Esophagus squamous epithelium (tissue), 5 donors: ENCODE measurements at places on chromosomes 12 and 14.

DNA sequence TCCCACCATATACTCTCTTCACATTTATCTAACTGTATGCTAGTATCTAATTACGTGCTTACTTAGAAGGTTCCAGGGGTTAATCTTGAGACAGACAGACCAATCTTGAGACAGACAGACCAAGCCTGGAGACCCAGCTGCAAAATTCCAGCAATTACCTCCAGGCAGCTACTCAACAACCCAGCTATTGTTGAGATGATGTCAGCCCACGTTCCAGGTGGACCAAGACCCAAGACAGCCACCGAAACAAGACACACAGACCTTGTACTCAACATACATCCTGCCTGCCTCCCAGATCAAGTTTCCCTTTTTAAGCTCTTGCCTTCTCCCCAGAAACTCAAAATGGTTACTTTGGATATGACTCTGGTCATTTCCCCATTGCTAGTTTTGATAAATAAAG, 64.9 kb upstream of the VASH1 start:
- DNase-seq, result no peak

GRCh38 chr12:52214421-52214802, 18.6 kb upstream of the KRT7 start:
- DNase-seq, result no peak

- DNase-seq, result no peak
Observed at GRCh38 chr14:92675421-92675820, 73.0 kb downstream of the LGMN start.

DNA sequence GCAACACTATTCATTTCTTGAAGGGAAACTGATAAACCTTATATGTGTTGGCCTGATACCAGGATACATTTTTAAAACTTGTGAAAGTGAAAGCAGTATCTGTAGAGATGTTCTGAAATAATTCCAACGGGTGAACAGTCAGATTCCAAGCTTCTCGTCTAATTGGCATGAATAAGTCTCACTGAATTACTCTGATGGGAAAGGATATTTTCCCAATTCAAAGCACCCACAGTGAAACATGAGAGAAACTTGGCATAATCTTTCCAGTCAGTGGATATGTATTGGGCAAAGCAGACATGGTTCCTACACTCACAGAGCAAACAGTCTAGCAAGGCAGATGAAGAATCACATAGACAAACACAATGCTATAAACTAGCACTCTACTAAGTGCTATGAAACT, 413.1 kb downstream of the MED13L start:
- DNase-seq, result no peak

DNA sequence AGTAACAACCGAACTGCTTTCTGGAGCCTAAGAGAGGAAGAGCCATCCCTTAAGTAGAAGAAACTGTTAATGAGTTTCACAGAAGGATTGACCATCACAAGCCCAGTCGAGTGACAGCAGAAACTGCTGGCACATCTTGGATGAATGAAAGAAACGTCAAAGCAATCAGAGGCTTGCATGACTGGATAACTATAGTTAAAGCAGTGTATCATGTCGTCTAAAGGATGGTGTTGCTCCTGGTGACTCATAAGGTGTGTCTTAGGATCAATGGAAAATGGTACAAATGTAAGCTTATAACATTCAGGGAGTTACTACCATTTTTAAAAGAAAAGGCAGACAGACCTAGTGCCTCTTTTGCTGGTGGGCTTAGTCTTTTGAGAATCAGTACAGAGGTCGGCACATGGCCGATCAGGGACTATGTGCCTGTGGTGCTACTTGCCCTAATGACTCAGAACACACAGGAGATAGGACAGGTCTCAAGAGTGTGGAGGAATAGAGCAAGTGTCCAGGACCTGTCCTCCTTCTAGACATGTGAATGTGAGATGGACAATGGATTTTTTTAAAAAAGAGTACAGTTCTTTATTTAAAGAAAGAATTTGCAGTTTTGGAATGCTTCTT, 55.7 kb downstream of the TMX1 start:
- no peak for DNase-seq

GRCh38 chr12:102883204-102883799, 33.7 kb downstream of the PAH start:
- DNase-seq, result no peak

- no peak for DNase-seq
Observed at GRCh38 chr12:48237162-48237561, 34.1 kb upstream of the OR10AD1 start.

- no peak for DNase-seq
Observed at GRCh38 chr14:79084861-79085260, 914.7 kb downstream of the NRXN3 start.

DNA sequence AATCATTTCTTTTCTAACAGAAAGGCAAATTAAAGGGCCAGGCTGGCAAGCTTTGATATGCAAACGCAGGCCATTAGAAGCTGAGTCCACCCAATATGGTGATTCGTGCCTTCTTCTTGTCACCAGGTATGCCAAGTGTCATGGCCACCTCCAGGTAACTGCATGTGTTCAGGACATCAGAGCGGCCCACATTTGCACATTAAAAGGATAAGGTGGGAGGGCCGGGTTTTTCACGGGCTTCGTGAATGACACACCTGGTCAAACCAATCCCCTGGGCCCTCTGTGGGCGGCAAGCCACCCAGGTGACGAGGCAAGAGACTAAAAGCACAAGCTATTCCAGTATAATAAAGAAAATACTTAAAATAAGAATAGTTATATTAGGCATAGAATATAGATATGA, 75.9 kb upstream of the TSPAN11 start:
- DNase-seq, result no peak

GRCh38 chr12:84172823-84173424, 739.7 kb downstream of the SLC6A15 start:
- no peak for DNase-seq

DNA sequence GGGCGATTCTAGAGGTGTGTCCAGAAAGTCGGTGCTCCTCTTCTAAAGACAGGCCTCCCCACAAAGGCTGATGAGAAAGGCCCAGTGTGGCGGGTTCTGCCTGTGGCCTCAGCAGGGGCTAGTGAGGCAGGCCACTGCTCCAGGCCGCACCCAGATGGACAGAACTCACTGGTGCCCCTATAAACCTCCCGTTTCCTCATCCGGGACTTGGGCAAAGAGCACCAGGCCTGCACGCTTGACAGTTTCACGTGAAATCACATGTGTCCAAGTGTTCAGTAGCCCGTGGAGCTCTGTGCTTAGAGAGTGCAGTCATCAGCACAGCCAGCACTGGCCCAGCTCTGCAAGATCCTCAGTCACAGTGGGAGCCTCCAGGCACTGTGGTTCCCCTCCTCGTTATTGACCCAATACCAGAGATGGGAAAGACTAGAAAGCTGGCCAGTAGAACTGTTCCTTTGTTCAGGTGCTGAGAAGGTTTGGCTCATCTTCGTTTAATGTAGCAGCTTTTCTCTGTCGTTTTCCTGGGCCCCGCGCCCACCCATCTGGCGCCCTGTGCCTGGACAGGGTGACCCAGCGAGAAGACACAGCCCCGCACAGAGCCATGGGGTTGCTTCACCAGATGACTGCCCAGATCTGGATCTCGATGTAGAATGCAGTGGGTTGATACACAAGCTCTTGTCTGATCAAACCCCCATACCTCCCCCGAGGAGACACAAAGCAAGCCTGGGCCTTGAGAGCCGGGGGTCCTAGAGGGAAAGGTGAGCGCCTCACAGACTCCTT, 26.3 kb downstream of the IL31 start:
- DNase-seq, result no peak

- no peak for DNase-seq
Observed at GRCh38 chr12:90090929-90091651, 382.5 kb upstream of the ATP2B1 start.

DNA sequence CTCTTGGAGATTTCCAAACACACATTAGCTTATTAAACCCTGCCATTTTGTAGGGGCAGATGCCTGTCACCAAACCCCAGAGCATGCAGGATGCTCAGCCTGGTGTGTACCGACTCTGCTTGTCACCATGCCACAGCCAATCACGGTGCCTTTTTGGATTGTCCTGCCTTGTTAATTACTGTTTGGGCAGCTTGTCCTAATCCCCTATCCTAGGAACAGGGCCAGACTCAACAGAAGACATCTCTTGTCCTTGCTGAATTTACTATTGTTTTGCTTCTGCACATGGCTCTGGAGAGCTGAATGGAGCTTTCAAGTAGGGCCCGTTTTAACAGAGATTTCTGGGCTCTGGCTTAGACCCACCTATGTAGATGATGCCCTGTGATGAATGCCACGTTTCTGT, 388.5 kb downstream of the AACS start:
- DNase-seq, result no peak

DNA sequence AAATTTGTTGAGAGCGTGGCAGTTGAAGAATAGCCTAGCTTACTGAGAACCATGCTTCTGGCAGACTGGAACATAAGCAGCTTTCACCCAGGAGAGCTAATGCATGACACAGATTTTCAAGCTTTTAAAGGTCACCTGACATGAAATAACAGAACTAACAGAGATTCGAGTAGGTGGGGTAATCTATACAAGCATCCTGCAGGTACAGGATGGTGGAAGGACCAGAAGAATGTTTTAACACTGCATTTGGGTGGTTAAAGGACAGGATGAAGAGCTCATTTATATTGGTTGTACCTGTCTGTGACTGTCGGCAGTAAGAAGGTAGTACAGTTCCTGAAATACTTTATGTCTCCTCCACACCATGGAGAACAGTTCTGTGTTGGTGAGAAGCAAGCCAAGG, 8.9 kb downstream of the PELI2 start:
- DNase-seq, result no peak

DNA sequence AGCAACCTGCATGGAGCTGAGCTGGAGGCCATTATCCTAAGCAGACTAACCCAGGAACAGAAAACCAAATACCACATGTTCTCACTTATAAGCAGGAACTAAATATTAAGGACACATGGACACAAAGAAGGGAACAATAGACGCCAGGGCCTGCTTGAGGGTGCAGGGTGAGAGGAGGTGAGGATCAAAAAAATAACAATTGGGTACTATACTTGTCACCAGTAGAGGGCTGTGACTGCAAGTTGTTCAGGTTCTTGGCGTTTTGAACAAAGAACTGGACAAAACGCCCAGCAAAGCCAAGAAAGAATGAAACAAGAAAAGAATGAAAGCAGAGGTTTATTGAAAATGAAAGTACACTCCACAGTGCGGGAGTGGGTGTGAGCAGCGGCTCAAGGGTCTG, 208.5 kb upstream of the NEDD1 start:
- DNase-seq, result no peak

DNA sequence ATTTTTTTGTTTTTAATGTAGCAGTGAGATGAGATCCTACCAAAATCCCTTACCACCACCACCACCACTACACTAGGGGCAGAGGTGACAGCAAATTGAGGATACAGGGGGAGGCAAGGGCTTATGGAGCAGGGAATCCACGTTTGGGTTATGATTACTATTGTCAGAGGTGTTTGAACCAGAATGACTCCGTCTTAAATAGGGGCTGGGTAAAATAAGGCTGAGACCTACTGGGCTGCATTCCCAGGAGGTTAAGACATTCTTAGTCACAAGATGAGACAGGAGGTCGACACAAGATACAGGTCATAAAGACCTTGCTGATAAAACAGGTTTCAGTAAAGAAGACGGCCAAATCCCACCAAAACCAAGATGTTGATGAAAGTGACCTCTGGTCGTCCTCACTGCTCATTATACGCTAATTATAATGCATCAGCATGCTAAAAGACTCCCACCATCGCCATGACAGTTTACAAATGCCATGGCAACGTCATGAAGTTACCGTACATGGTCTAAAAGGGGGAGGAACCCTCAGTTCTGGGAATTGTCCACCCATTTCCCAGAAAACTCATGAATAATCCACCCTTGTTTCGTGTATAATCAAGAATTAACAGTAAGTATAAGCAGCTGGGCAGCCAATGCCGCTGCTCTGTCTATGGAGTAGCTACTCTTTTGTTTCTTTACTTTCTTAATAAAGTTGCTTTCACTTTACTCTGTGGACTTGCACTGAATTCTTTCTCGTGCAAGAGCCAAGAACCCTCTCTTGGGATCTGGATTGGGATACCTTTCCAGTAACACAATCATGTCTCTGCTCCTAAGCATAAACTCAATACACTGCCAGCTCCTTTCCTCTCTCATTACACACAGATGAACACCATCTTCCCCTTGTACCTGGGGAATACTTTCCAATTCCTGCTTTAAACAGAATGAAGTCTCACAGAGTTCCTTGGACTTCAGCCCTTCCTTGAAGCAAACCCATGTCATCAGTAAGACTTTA, 16.7 kb upstream of the CRY1 start:
- no peak for DNase-seq

GRCh38 chr12:128521981-128522380, 255.0 kb downstream of the TMEM132C start:
- no peak for DNase-seq

DNA sequence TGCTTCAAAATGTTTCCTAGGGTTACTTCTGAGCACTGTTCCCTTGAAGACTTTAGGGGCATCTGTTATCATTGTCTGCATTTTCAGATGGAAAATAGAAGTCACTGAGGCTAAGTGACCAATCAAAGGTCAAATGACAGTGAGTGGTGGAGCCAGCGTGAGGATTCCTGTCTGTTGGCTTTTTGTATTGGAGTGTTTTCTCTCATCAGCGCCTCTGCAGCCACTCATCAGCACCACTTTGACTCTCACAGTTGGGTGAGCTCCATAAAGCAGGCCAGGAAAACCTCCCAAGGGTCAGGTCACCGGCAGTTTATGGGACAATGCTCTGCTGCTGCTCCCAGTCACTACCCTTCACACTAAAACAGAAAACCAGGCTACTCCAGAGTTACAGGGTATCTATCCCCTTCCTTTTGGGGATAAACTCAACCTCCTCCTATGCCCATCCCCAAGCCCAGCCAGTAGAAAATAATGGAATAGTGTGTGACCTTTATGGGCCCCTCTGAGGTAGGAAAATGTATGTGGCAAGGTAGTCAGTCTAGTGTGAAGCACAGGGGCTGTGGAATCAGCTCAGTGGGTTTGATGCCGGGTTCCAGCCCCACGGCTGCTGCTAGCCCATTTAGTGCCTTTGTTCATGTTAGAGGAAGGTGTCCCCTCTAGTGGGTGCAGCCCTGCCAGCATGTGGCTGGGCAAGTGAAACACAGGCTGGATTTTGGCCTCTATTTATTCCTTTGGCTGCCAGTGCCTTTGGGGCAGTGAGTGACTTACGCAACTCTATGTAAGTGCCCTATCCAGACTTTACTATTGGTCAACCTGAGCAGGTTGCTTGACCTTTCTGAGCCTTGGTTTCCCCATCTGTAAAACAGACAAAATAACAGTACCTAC, 133.8 kb upstream of the CPM start:
- no peak for DNase-seq

- DNase-seq, result peak; percentile 33
Observed at GRCh38 chr14:101731187-101732080, 30.1 kb upstream of the PPP2R5C start.

DNA sequence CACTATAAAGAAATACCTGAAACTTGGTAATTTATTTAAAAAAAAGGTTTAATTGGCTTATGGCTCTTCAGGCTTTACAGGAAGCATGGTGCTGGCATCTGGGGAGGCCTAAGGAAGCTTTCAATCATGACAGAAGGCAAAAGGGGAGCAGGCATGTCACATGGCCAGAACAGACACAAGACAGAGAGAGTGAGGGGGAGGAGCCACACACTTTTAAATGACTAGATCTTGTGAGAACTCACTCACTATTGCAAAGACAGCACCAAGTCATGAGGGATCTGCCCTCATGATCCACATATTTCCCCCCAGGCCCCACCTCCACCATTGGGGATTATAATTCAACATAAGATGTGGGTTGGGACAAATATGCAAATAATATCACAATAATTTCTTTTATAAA, 355.6 kb downstream of the DAD1 start:
- no peak for DNase-seq

- DNase-seq, result no peak
Observed at GRCh38 chr14:65945327-65945726, 532.8 kb downstream of the FUT8 start.
